Activated CD8-positive, alpha-beta T cell treated with anti-CD3 and anti-CD28 coated beads for 36 hours (primary cell): ENCODE measurements at places on chromosomes 1 and 21. TPM values are rescaled to one million over a fixed set of nuclear protein-coding genes. Genes with fewer than 3 reads are reported as not detected.

GRCh38 chr1:35637401-35637809, 3.9 kb downstream of the PSMB2 start:
- H3K4me1 ChIP-seq: peaks cover 33% of the 10 kb centered on the region
- no peak for DNase-seq
- H3K27ac ChIP-seq: peak overlapping the region; percentile 93
- peak overlapping the region; percentile 80 for H3K4me3 ChIP-seq
- no peaks in the 10 kb centered on the region for H3K27me3 ChIP-seq
- H3K36me3 ChIP-seq: peaks cover 29% of the 10 kb centered on the region

- H3K36me3 ChIP-seq: no peaks in the 10 kb centered on the region
- no peak overlapping the region for H3K4me3 ChIP-seq
- H3K27me3 ChIP-seq: no peaks in the 10 kb centered on the region
- H3K4me1 ChIP-seq: peaks cover 33% of the 10 kb centered on the region
Observed at GRCh38 chr1:200442023-200442422, 32.2 kb upstream of the ZNF281 start.

- peaks cover 1% of the 10 kb centered on the region for H3K27me3 ChIP-seq
- H3K4me1 ChIP-seq: no peaks in the 10 kb centered on the region
- no peak overlapping the region for H3K27ac ChIP-seq
- H3K36me3 ChIP-seq: no peaks in the 10 kb centered on the region
- DNase-seq: no peak
Observed at GRCh38 chr1:94120570-94120901, 412 bp downstream of the ABCA4 start.

GRCh38 chr1:30697571-30698376, 25.6 kb downstream of the MATN1 start:
- H3K27ac ChIP-seq: no peak overlapping the region
- no peak overlapping the region for H3K4me3 ChIP-seq
- no peak for DNase-seq
- H3K4me1 ChIP-seq: no peaks in the 10 kb centered on the region
- no peaks in the 10 kb centered on the region for H3K36me3 ChIP-seq

- no peaks in the 10 kb centered on the region for H3K27me3 ChIP-seq
- H3K27ac ChIP-seq: no peak overlapping the region
- peaks cover 3% of the 10 kb centered on the region for H3K4me1 ChIP-seq
- no peak overlapping the region for H3K4me3 ChIP-seq
Observed at GRCh38 chr21:41666641-41667081, 100.2 kb downstream of the RIPK4 start.

The MCOLN2 gene
- 17.8 TPM for total RNA-seq

The HTR6 gene
- not detected for total RNA-seq

DNA sequence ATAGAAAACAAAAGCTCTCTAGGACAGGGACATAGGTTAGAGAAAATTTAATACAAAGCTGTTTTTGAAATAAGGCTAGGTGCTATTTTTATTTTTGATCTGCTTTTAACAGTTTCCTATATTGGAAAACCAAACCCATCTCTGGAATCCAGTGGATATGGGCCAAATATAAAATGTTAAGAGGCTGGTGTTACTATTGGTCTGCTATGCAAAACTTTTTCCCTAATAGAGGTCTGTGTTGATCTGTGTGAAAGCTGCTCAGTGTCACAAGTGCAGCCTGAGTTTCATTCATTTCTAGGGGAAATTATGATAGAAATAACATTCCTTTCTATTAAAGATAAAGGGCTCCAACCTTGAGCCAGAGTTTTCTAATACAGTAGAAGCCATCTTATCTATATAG, 116.4 kb downstream of the OLFML2B start:
- no peak for DNase-seq
- no peak overlapping the region for H3K27ac ChIP-seq
- H3K4me3 ChIP-seq: no peak overlapping the region
- H3K36me3 ChIP-seq: peaks cover 3% of the 10 kb centered on the region
- H3K27me3 ChIP-seq: no peaks in the 10 kb centered on the region
- peaks cover 23% of the 10 kb centered on the region for H3K4me1 ChIP-seq

- DNase-seq: no peak
- H3K27ac ChIP-seq: no peak overlapping the region
- H3K36me3 ChIP-seq: no peaks in the 10 kb centered on the region
- peaks cover 11% of the 10 kb centered on the region for H3K4me1 ChIP-seq
Observed at GRCh38 chr1:1005774-1006304, 5.9 kb upstream of the HES4 start.

DNA sequence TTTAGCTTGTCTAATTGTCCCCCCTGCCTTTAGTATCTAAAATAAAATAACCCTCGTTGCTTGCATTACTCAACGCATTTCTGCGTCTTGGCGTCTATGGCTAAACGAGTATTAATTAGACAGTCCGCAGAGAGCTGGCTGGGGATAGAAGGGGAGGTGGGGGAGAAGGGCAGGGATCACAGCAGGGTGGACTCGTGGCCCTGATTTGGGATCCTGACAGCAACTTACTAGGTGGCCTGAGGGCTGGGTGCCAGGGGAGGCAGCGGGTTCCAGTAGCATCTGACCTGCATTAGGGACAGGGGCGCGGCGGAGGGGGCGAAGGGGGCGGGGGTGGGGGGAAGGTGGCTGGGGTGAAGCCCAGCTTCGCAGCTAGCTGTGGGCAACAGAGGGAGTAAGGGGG, 1.1 kb upstream of the BACE2 start:
- H3K27ac ChIP-seq: no peak overlapping the region
- peaks cover 39% of the 10 kb centered on the region for H3K27me3 ChIP-seq
- peak overlapping the region; percentile 27 for H3K4me3 ChIP-seq
- no peak for DNase-seq
- no peaks in the 10 kb centered on the region for H3K36me3 ChIP-seq

DNA sequence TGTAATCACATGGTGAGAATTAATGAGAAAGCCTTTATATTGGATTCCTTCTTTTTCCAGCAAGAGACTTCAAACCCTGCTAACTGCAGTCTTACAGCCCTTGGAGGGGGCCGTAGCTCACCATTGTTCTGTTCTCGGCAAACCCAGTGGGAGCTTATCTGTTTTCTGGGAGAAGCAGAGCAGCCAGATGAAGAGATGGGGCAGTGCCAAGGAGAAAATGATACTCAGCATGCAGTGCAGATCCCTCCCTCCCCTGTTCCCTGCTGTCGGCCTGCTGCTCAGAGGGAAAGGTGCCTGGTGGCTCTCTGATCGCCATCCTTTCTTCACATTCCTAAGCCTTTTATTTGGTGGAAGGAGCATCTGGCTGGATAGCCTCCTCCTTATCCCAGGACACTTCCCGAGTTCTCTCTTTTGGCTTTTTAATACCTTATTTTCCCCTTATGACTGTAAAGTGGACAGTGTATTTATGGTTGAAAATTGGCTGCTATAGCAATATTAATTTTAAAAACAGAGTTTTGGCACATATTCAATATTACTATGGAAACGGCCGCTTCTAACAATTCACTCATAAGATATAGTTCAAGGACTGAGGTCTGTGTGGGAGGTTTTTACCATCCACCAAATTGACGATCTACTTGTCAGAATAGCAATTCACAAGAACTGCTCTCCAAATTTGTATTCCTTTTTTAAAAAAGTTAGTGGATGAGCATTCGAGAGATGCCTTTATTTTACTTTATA, 203.4 kb downstream of the CRB1 start:
- H3K4me1 ChIP-seq: no peaks in the 10 kb centered on the region
- no peak overlapping the region for H3K27ac ChIP-seq
- no peaks in the 10 kb centered on the region for H3K36me3 ChIP-seq
- no peak for DNase-seq
- H3K4me3 ChIP-seq: no peak overlapping the region

The PLEKHG5 gene
- 1.8 TPM for total RNA-seq

DNA sequence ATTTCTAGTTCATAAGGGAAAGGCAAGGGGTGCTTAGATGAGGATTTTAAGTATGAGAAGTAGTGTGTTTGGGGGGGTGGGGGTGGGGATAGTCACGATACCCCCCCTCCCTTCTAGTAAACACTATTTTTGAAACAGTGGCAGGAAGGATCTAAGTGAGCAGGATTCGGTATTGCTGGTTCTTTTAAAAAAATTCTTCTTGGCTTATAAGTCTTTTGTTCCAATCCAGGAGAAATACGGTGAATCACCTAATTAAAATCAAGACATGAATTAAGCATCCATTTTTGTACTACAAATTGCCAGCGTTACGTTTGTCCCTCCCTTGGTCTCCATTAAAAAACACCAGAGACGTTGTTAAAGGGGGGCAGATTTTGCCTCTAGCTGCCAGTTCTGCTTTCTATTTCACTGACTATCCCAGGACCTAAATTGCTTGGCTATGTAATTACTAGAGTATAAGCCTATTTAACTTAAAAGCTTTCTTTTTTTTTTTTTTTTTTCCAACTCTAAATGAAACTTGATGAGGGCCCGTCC, 911 bp downstream of the LMO4 start:
- peak; percentile 37 for DNase-seq
- peaks cover 27% of the 10 kb centered on the region for H3K36me3 ChIP-seq
- H3K4me3 ChIP-seq: peak overlapping the region; percentile 87
- peaks cover 2% of the 10 kb centered on the region for H3K27me3 ChIP-seq
- peak overlapping the region; percentile 94 for H3K27ac ChIP-seq

The HHIPL2 gene
- not detected for total RNA-seq

The CLIC6 gene
- 0.54 TPM for total RNA-seq

- H3K27me3 ChIP-seq: no peaks in the 10 kb centered on the region
- peaks cover 26% of the 10 kb centered on the region for H3K4me1 ChIP-seq
- DNase-seq: peak; percentile 89
- peak overlapping the region; percentile 87 for H3K27ac ChIP-seq
- H3K4me3 ChIP-seq: peak overlapping the region; percentile 67
Observed at GRCh38 chr21:45478115-45478801, 64.0 kb downstream of the SLC19A1 start.

DNA sequence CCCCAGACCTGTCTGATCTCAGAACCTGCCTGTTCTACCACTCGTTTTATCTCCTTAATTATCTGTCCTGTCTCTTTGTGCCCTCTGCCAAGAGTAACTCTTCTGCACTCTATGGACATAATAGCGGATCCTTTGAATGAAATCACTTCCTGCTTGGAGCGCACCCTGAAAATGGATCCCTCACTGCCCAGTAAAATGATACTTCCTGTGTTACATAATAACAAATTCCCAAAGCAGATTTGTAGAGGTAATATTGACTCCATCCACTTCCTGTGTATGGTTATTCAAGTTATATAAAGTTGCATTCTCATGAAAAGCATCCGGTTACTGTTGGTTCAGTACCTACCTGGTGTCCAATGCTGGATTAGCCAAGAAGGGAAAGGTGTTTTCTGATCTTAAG, 246.0 kb downstream of the TRABD2B start:
- no peaks in the 10 kb centered on the region for H3K36me3 ChIP-seq
- no peak for DNase-seq
- H3K27me3 ChIP-seq: peaks cover 4% of the 10 kb centered on the region
- H3K4me1 ChIP-seq: no peaks in the 10 kb centered on the region

The IGFN1 gene
- total RNA-seq: not detected

The SPATA45 gene
- total RNA-seq: not detected

GRCh38 chr1:202694314-202694713, 15.9 kb downstream of the SYT2 start:
- no peaks in the 10 kb centered on the region for H3K36me3 ChIP-seq
- DNase-seq: no peak
- H3K4me3 ChIP-seq: no peak overlapping the region
- H3K27ac ChIP-seq: no peak overlapping the region
- peaks cover 3% of the 10 kb centered on the region for H3K4me1 ChIP-seq

DNA sequence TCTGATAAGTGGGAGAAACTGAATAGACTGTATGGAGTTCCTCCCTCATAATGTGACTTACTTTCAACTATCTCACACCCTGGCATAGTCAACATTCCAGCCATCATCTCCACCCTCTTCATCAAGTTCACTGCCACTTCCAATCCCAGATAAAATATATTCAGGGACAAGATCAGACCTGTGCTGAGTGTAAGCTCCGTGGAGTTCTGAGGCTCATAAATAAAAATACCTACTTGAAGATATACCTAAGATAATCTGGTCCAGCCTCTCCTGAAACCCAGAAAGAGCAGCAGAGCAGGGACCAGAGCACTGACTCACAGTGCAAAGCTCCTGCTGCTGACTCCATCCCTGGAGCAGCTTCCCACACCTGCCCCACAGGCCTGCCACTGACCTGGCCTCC, 1.7 kb upstream of the LCE7A start:
- H3K4me3 ChIP-seq: no peak overlapping the region
- H3K4me1 ChIP-seq: no peaks in the 10 kb centered on the region
- no peak overlapping the region for H3K27ac ChIP-seq
- DNase-seq: no peak
- peaks cover 6% of the 10 kb centered on the region for H3K27me3 ChIP-seq

The SGIP1 gene
- not detected for total RNA-seq

GRCh38 chr1:103109311-103109920, 1.1 kb upstream of the COL11A1 start:
- DNase-seq: no peak
- H3K27me3 ChIP-seq: peaks cover 17% of the 10 kb centered on the region
- H3K4me1 ChIP-seq: peaks cover 6% of the 10 kb centered on the region

DNA sequence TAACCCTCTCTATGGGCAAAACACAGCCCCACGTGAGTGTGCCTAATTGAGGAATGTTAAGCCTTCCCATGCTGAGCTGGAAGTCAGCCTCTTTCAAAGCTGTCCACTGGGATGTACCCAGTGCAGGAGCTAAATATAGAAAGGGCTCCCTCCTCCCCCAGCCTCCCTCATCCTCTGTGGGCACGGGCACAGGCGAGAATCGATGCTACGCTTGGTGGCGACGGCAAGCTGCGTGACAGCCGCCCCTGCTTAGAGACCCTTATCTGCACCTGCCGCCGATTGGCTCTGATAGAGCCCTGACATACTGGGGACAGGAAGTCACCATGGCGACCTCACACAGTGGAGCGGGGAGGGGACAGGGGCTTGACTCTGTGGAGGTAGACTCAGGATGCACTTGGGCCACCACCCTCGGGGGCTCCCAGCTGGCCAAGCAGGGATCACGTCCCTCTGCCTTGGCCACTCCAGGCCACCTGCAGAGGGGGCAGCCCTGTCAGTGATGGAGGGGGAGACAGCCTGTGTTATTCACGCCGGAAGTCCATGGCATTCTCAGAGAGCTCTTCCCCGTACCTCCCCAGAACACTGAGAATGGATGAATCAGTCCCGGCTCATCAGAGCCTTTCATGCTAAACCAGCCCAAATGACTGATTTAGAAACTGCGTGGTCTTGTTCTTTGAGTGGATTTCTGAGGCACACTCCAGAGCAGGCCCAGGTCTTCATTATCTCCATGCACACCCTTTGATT, 84.8 kb downstream of the KCND3 start:
- H3K27me3 ChIP-seq: peaks cover 14% of the 10 kb centered on the region
- DNase-seq: peak; percentile 21

The CAPZB gene
- total RNA-seq: 340 TPM

GRCh38 chr1:80533775-80534334, 1266.9 kb upstream of the ADGRL2 start:
- H3K4me1 ChIP-seq: no peaks in the 10 kb centered on the region
- no peak overlapping the region for H3K27ac ChIP-seq
- no peak overlapping the region for H3K4me3 ChIP-seq
- no peaks in the 10 kb centered on the region for H3K36me3 ChIP-seq
